ENCODE measurements at places on chromosomes 7 and 10.

DNA sequence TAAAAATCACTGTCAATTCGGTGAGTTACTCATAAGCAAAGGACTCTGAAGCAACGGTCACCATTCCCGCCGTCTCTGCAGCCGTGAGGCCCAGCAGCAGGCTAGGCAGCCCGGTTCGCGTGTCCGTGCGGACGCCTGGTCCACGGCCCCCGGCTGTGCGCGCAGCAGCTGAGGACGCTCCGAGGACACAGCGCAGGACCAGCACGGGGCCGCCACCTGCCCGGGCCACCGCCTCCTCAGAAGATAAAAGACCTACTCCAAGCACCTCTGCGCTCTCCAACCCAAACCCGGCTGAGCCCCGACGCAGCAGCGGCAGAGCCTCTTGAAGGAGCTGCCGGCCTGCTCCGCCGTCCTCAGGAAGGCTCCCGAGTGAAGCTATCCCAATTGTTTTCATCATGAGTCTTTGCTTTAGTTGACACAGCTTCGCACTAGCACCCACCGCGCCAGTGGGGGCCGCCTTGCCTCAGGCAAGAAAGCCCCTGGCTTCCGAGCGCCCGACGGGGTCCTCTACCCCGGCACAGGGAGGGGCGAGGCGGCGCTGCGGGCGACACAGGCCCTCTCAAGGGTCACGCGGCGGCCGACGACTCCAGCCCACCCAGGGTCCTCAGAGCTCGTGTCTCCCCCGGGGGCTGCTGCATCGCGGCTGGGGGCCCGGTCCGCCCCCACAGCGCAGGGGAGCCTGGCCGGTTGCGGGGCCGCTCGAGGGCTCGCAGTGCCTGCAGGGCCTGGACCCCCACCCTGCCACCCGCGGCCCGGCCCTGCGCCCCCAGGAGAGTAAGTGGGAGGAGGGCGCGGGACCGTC is 16.9 kb upstream of the GPR146 start:
- no peak for DNase-seq

GRCh38 chr10:19184891-19185290 is 136.3 kb downstream of the MALRD1 start:
- no peak for DNase-seq

DNA sequence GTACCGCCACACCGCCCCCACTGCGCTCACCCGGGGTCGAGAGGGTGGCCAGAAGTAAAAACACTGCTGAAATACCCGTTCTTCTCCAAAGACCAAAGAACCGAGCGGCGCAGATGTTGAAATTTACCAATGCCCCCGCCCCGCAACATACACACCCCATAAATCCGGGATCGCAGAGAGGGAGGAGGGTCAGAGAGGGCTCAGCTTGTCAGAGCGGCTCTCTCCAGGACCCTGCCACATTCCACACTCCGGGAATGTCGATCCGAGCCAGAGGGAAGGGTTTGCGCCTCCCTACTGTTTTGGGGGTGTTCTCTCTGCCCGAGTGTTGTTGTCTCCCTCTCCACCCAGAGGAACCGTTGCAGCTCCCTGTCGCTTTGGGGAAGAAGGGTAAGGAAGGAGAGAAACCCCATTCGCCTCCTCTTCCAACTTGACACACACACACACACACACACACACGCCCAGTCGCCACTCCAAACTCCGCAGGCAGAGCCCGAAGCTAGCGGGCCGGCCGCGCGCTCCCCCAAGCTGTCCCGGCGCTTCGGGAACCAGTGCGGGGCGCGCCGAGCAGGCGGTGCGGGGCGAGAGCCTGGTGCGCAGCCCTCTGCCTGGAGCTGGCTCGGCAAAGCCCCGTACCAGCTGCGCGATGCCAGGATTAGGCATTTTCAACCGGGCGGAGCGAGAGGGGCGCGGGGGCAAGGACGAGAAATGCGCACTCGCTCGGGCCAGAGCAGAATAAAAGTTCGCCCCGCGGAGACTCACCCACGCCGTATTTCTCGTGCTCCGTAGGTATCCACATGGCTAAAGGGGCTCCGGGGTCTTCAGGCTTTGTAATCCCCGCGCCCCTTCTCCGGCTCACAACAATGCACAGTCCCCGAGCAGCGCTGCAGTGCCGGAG is 609 bp downstream of the DOCK4 start:
- peak; percentile 8 for DNase-seq

- no peak for DNase-seq
Observed at GRCh38 chr7:154532771-154533170, 470.2 kb downstream of the PAXIP1 start.

GRCh38 chr7:138205614-138206150 is 129.4 kb downstream of the AKR1D1 start:
- DNase-seq: no peak

DNA sequence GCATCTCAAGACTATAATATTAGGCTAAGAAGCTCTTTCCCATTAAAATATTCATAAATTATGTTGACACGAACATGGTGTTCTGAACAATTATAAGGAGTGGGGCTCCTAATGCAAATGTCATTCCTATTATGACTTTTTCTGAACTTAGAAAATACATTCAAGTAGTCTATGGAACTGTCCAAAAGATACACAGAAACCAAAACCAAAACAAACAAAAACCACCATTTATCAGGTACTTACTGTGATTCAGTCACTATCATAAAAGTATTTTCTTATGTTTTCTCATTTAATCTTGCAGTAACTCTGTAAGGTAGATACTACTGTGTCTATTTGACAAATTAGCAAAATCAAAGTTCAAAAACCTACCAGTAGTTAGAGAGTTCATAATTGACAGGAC is 406.8 kb downstream of the GFRA1 start:
- no peak for DNase-seq

DNA sequence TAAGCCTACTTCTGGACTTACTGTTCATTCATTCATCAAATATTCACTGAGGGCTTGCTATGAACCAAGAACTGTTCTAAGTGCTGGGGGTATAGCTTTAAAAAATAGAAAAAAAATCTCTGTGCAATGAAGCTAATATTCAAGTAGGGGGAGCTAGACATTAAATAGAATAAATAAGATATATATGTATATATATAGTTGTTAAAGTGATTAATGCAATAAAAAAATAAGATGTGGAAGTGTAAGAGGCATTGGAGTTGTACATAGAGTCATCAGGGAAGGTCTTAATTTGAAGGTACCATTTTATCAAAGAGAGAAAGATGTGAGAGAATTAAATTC is 181.2 kb upstream of the AGR3 start:
- DNase-seq: no peak

DNA sequence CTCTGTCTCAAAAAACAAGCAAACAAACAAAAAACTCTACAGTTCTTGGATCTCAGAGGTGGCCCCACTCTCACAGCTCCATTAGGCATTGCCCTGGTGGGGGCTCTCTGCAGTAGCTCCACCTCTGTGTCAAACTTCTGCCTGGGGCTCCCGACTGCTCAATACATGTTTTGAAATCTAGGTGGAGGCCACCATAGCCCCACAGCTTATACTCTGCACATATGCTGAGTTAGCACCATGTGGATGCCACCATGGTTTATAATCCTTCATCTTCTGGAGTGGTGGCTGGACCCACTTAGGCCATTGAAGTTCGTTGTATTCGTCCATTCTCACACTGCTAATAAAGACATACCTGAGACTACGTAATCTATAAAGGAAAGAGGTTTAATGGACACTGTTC is 78.4 kb downstream of the SEPTIN14 start:
- DNase-seq: no peak

GRCh38 chr7:47510192-47510591 is 71.7 kb downstream of the TNS3 start:
- no peak for DNase-seq

- no peak for DNase-seq
Observed at GRCh38 chr7:112204499-112205342, 1.5 kb downstream of the DOCK4 start.

DNA sequence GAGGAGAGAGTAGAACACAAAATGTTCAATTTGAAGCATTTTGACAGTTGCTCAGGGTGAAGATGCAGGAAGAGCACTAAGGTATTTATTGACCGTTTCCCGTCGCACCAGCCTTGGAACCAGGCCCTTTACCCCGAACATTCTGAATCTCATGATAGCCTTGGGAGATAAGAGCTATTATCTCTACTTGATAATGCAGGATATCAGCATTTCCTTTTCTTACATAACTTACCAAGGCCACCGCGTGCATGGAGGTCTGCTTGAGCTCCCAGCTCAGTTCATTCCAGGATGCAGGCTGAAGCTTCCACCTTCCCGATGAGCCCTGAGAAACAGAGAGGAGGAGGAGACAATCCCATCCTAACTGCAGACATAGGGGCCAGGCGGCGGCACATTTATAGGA is 324.2 kb upstream of the COBL start:
- DNase-seq: no peak

- DNase-seq: no peak
Observed at GRCh38 chr7:131488361-131488760, 68.1 kb downstream of the PODXL start.

DNA sequence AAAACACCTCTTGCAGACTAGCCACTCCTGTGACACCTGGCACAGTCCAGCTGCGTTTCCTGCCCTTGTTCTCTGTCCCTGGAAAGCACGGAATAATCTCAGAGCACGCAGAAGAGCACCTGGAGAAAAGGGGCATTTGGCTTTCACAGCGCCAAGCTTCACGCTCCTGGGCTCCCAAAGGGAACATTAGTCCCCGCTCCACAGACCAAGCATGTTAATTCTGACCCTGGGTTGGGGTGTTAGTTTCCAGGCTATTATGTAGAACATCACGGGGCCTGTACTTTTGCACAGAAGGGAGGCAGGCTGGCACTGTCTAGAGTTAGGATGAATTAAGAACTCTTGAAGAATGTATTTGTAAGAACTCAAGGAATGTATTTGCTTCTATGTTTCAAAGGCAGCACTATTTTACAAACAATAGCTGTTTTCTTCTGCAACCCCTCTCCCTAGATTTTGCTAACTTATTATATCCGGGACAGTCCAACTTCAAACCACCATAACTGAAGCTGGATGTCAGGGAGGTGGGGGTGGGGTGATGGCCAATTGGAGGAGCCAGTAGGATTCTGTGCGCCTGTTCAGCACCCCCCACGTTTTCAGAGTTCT is 62.2 kb upstream of the TRIM8 start:
- DNase-seq: no peak

DNA sequence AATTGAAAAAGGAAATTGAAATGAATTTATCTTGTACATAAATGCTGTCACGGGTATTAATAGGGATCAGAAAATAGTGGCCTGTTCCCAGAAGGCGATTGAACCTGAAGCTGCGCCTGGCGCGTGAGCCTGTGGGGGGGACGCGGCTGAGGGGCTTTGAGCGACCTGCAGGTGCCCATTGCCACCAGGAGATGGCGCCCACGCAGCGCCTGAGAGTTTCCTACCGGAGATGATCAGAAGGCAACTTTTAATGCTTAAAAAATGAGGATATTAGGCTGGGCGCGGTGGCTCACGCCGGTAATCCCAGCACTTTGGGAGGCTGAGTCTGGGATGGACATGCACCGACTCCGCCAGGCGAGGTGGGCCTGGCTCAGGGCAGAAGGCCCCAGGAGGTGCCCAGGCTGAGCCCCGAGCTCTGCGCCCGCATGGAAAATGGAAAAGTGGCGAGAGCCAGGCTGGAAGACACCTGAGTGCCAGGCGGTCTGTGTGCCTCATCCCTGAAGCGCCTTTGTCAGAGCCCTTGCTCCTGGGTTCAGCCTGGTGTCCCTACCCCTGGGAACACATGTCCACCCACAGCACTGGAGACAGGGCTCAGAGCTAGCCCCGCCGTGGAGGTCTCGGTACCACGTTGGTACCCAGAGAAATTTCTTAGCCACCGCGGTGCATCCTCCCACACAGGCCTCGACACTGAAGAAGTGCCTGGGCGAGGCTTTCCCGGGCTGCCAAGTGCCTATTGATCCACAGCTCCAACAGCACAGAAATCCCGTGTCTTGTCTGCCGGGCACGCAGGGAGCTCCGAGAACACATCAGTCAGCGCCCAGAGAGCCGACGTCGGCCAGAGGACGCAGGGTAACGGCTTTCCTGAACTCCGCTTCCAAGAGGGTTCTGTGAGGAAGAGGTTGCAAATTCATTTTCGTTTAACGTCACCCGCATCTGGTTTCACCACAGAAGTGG is 117.4 kb downstream of the INPP5A start:
- peak; percentile 67 for DNase-seq

DNA sequence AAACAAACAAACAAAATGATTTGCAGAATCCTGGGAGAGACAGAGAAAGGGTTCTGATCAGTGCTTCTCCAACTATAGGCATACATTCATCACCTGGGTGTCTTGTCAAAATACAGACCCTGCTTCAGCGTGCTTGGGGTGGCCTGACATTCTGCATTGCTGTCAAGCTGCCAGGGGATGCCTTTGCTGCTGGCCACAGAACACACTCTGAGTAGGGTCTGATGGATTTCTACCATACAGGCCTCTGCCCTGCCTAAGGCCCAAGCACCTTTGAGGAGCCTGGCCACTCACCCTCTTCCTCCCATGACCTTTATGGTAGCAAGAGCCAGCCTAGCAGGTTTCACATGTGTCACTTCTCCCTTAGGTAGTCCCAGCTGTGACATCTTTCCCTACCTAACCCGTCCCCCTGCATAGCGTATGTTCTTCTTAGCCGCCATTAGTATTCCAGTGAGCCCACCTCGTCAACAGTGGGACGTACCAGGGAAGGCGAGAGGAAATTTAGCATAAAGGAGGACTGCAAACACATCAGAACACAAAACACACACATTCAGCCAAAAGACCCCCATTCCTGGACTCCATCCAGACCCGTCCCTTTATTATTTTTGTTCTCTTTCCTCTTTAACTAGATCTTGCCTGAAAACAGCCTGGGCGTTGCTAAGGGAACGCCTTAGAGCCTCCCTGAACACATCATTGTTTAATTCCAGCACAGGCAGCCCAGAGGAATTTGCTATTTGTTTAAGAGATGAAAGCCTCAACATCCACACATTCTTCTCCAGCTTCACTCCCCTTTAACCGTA is 43.9 kb upstream of the PODXL start:
- DNase-seq: no peak

DNA sequence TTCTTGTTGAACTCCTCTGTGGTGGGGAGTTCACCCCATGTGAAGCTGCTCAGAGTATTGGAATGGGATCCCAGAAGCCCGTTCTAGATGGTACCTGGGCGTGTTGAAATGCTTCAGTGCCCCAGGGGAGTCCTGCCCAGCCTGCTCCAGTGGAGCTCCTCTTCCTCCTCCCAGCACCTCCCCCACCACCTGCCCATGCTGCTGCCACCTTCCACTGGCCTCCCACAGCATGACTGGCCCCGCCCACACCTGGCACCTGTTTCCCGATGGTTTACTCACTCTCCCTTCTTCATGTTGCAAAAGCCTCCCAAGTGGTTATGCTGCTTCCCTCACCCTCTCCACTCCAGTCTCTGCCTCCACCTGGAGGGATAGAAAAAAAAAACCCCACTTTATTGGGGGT is 32.2 kb upstream of the PCBD1 start:
- no peak for DNase-seq

GRCh38 chr10:52541006-52541473 is 227.0 kb downstream of the DKK1 start:
- no peak for DNase-seq

Data from GM18507 (cell line).